Activated CD4-positive, CD25-positive, alpha-beta regulatory T cell treated with anti-CD3 and anti-CD28 coated beads, Interleukin-2, amount 50 U/mL, for 16 hours (primary cell): ENCODE measurements at places on chromosomes 4 and X.

GRCh38 chr4:159273841-159274240 is 171.0 kb downstream of the RAPGEF2 start:
- DNase-seq = no peak

- no peak for DNase-seq
Measured at GRCh38 chr4:107196312-107196711, 160.2 kb upstream of the DKK2 start.

DNA sequence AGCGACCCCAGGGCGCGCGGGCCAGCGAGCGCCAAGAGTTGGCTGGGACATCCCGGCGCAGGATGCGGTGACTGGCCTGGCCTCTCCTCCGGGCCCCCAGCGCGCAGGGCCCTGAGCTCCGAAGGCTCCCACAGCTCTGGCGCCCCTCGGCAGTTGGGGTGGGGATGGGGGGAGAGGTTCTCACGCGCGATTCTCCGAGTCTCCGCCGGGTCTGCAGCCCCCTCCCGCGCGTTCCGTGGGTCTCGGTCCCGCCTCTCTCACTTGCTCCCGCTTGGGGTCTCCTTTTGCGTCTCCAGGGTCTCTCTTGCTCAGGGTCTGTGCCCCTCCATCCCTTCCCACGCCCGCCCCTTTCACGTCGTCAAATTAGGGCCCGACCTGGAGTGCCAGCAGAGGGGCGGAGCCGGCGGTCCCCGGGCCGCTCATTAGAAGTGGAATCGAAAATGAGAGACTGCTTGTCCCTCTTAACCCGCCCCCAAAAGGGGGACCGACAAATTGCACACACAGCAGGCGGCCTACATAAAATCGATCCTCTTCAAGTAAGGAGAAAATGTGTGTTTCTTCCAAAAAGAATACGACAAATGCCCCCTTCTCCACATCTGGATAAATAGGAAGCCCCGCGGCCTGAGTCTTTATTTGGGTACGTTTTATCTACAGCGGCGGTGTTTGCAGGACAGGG is 877 bp upstream of the NKX1-1 start:
- DNase-seq = no peak

GRCh38 chr4:170849969-170850368 is 760.2 kb upstream of the AADAT start:
- DNase-seq = no peak

GRCh38 chrX:154900323-154900722 is 14.2 kb downstream of the F8A1 start:
- DNase-seq = no peak

- DNase-seq = no peak
Measured at GRCh38 chr4:152458801-152459302, 77.0 kb downstream of the FBXW7 start.

DNA sequence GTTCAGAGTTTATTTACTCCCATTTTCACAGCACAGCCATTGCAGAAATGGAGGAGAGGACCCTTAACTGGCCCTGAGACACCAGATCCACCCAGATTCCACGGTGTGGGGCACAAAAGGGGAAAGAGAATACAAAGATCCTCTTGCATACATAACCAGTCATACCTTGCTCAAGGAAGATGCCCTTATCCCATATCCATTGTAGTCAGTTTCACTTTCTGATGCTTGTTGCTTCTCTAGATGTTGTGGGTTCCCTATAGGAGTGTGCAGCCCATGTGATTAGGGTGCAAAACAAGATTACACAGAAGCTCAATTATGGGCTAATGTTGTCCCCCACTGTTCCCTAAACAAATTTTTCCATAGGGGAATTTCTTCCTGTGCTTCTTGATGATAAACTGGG is 1309.0 kb upstream of the PABPC4L start:
- DNase-seq = no peak

DNA sequence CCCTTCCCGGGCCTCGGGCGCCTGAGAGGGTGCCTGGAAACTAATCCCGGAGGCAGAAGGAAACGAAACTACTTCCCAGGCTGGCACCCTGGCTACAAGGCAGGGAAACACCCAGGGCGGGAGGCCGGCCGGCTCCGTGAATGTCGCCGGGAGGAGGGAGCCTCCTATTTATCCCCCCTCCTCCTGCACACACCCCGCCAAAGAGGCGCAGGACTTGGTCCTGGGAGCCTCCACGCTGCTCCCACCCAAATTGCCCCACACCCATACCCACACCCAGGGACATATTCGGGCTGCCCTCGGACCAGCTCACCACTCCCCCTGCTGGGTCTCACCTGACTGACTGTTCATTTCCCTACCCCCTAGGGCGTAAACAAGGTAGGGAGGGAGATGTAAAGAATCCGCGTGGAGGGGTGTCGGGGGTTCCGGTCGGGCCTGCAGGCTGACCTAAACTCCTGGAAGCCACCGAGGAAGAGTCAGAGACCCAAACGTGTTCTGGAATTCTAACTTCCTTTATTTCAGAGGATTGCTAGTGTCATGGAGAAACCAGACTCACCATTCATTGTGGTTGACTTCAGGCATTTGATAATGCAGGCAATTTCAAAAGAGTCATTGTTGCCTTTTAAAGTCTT is at the start of gene BTC:
TSS of gene BTC (minus strand) at position 142 of the 629 bp plus-strand sequence. CDS start 198 bp downstream, outside the sequence.
- no peak for DNase-seq

DNA sequence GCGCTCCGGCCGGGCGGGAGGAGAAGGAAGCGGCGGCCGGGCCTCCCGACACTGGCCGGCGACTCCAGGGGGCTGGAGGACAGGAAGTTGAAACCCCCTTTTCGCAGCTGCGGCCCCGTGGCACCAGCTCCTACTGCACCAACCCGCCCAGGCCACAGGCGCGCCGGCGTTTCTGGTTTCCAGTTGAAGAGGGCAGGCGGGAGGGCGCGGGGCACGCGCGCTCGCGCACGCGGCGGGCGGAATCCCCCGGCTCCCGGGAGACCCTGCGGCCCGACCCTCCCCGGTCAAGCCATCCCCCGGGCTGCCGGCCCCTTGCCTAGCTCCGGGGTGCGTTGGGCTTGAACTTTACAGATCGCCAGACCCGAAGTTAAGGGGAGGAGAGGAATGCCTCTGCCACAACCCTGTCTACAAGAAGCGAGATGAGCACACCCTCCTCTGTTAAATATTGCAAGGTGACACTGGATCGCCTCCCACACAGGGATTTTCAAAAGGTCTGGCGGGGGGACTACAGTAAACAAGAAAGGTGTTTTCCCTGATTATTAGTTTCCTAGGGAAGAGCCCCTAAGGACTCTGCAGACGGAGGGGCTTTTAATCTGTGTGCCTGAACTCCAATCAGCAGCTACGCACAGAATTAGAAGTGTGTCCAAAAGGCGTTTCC is 1.4 kb downstream of the ELOVL6 start:
- DNase-seq = no peak

- DNase-seq = no peak
Measured at GRCh38 chrX:121455890-121456289, 408.5 kb downstream of the GLUD2 start.

DNA sequence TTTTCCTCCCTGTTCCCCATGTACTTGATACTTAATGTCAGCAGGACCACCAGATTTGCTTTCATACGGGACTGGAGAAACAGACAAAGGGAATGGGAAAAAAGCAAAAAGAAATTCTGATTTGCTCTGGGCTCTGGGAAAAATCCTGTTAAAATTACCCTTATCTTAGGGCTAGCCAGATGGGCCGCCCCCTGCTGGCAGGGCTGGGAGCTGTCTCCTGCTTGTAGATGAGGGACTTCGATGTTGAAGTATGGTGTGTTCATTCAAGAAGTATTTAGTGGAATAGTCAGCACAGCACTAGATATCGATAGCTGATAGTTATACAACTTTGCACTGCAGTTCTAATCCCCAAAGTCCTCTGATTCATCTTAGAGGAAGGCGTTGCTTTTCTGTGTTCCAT is 45.8 kb downstream of the BCORL1 start:
- peak; percentile 13 for DNase-seq

GRCh38 chr4:100062921-100063320 is 112.8 kb upstream of the H2AZ1 start:
- no peak for DNase-seq

DNA sequence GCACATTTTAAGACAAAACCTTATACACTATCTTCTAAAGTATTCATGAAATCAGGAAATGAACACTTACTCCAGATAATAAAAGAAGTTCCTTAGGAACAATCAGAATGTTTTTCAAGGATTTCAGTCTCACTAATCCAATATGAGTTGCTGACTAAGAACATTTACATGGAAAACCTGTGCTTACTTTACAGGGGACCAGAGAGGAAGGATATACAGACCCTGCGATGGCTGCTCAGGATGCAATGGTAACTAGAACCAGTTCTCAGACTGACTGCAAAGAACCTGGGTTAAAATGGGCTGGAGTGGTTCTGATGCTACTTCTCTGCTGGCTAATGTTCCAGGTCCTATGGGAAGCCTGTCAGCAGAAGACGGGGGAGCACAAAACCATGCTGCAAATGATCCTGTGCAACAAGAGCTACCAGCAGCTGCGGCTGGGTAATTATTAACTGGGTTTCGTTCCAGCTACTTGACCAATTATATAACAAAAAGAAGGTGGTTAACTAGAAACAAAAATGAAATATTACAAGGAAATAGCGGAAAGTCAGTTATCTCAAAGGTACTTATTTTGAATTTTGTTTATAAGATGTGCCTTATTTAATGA is 85.3 kb downstream of the ANXA10 start:
- no peak for DNase-seq

GRCh38 chr4:159347813-159348212 is 244.9 kb downstream of the RAPGEF2 start:
- DNase-seq = no peak

- no peak for DNase-seq
Measured at GRCh38 chr4:140813804-140814203, 57.6 kb upstream of the TBC1D9 start.

- DNase-seq = no peak
Measured at GRCh38 chr4:118313098-118313497, 39.7 kb downstream of the PRSS12 start.
